ENCODE measurements at places on chromosomes 1 and 21.
A peak's percentile ranks its signal among the peaks of the same experiment; 100 is the strongest.

DNA sequence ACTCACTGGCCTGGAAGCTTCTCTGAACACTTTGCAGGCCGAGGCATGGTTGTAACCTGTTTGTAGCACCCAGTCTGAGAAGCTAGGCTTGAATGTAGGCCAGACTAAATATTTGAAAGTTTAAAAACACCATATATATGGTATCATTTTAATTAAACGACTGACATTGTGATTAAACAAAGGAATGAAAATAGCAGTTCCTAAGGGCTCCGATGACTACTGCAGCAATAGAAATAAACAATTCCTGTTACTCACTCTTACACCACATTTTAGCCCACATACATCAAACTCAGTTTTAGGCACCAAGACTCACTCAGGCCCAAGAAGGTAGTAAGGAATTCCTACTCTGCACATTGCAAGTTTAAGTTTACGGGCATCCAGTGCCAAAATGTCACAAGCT lies 281.2 kb downstream of the AKT3 start:
- DNase-seq, result no peak

GRCh38 chr21:20789729-20790500 lies 208.3 kb upstream of the NCAM2 start:
- no peak for DNase-seq

- DNase-seq, result no peak
These were observed 8.6 kb upstream of the MOV10 start for GRCh38 chr1:112665857-112666256.

DNA sequence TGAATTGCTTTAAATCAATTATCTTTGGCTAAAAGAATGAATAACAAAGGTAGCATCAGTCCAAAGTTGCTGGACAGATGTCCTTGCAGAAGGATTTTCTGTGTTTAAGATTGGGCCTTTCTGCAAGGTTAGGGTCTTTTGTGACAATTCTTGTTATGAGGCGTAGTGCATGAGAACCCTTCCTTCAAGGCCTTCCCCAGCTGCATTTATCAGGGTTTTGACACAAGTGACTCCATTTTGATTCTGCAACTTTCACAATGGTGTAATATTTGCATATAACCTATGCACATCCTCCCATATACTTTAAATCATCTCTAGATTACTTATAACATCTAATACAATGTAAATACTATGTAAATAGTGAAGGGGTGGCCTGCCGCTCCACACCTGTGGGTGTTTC lies 1.1 kb upstream of the SETD4 start:
- no peak for DNase-seq

- DNase-seq, result no peak
These were observed 13.2 kb downstream of the SEMA6C start for GRCh38 chr1:151133018-151133806.

- DNase-seq, result peak; percentile 4
These were observed 143.7 kb downstream of the DNM3 start for GRCh38 chr1:171984850-171985485.

DNA sequence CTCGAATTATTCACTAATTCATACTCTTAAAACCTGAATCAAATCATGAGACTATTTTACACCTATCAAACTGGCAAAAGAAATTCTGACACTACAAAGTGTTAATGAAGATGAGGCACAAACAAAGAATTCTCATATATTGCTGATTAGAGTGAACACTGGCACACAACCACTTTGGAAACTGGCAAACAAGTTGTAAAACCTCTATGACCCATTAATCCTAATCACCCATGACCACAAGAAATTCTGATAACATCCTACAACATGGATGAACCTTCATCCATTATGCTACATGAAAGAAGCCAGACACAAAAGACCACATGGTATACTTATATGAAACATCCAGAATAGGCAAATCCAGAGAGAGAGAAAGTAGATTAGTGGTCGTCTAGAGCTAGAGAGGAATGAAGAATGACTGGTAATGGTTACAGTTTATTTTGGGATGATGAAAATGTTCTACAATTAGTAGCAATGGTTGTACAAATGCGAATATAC lies 8.5 kb downstream of the GPBP1L1 start:
- no peak for DNase-seq

- no peak for DNase-seq
These were observed 32.0 kb downstream of the PTAFR start for GRCh38 chr1:28144203-28145135.

GRCh38 chr1:56688522-56689026 lies 43.5 kb downstream of the PRKAA2 start:
- no peak for DNase-seq

DNA sequence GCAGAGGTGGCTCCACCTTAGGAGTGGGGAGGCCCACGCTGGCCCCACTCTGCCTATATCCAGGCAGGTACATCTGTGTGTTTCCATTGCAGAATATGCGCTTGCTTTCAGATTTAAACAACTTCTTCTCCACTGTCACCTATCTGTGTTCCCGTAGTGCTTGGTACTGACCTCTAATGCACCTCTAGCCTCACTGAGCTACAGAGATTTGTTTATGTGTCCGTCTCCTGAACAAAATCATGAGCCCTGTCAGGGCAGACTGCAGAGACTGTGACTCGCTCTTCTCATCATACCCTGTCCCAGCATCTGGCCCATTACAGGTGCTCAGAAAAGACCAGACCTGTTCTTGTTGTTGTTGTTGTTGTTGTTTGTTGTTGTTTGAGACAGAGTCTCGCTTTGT lies 14.5 kb upstream of the LRRC38 start:
- DNase-seq, result no peak

DNA sequence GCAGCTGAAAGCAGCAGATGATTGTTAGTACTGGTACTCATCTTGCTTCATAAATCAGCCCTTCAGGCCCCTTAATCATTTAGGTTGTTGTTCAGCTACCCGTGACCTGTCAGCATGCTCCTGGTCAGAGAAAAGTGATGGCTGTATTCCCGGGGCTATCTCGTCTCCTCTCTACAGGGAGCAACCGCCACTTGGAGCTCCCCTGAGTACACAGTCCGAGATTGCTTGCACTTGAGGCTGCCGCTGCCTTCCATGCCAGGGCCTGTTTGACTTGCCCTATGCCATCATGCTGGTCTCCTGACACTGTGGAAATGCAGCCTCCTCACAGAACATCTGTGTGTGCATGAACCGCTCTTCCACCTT lies 97.5 kb downstream of the SPATA46 start:
- no peak for DNase-seq

DNA sequence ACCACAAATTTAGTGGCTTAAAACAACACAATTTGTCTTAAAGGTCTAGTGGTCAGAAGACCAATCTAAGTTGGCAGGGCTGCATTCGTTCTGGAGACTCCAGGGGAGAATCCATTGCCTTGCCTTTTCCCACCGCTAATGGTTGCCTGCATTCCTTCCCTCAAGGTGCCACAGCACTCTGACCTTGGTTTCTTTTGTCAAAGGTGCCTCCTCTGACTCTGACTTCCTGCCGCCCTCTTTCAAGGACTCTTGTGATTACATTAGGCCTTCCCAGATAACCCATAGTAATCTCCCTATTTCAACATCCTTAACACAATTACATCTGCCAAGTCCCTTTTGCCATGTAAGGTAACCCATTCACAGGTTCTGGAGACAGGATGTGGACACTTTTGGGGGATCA lies 145.3 kb downstream of the S1PR1 start:
- DNase-seq, result no peak

DNA sequence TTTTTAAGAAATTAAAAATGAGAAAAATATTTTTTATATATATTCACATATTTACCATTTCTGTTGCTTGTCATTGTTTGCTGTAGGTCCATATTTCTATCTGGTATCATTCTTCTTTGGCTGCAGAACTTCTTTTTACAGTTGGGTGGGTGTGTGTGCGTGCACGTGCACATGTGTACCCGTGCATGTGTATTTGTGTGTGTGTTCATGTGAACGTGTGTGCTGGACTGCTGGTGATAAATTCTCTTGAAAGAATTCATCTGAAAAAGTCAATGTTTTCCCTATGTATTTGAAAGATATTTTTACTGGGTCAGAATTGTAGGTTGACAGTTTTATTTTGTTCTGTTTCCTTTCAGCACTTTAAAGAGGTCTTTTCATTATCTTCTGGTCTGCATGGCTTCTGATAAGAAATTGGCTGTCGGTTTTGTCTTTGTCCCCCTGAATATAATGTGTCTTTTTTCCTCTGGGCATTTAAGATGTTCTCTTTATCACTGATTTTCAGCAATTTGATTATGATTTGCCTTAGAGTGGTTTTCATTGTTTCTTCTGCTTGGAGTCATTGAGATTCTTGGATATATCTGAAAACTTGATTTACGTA lies 34.5 kb upstream of the DPH5 start:
- DNase-seq, result no peak

DNA sequence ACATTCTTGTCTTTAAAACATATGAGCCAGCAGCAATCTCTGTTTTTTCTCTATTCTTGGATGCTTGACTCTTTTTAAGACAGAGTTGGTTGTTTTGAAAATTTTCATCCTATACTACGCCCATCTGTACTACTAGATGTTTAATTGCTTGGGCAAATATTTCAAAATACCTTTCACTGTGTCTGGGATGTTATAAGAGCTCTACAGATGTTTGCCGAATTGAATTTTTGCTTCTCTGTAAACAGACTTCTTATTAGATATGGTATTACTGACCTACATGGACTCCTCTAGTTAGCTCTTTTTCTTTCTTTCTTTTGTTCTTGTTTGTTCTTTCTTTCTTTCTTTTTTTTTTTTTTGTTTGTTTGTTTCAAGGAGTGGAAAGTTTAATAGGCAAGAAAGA lies 345.1 kb downstream of the ST6GALNAC3 start:
- no peak for DNase-seq

DNA sequence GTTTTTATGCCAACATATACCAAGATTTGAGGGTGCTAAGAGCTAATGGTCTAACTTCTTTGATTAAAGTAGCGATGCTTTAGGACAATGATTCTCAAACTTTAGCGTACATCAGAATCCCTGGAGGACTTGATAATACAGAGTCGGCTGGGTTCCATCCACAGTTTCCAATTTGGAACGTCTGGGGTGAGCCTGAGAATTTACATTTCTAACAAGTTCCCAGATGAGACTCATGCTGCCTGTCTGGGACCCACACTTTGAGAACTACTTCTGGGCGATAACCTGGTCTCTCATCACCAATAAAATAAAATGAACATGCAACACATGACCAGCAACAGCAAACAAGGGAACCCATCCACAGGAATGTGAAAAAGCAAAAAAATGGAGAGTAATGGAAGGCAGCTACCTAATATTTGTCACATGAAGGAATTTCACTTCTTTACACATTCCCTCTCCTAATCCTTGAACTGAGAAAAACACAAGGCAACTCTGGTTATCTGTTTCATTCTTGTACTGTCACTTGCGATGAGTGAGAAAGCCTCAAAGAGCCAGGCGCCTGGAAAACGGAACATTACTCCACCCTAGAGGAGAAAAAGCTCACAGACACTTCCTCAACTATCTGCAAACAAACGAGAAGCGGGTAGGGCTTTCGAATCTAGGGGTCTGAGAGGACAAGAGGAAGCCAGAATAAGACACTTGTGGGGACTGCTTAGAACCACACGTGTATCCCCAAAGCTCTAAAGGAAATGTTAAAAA lies 14.0 kb downstream of the HSF2BP start:
- no peak for DNase-seq

GRCh38 chr1:67683316-67683715 lies 1.7 kb upstream of the GADD45A start:
- DNase-seq, result no peak

DNA sequence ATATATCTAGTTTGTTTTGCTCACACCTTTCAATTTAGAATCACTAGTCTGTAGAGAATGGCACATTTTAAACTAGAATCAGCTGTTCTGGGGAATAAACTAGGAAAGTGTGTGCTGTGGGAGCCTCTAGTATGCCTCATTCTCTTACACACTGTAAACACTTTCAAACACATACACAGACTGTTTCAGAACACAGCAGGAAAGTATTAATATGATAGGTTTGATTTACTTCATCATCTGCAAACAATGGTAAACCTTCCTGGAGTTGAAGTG lies 67.1 kb upstream of the ABCG1 start:
- no peak for DNase-seq

DNA sequence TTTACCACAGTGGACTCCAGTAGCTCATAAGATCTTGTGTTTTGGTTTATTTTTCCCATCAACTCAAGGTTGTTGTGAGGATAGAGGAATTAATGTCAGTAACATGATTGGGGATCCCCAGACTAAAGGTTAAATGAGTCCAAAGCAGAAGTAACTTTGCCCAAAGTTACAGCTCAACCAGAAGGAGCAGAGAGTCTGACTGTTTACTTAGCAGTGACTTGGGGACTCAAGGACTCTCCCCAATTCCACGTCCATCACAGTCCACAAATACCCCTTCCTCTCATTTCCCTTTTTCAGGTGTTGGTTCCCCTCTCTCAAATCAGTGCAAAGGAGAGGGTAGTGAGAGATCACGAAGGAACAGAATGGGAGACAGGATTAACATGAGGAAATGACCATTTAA lies 4.0 kb upstream of the ETV3 start:
- no peak for DNase-seq

DNA sequence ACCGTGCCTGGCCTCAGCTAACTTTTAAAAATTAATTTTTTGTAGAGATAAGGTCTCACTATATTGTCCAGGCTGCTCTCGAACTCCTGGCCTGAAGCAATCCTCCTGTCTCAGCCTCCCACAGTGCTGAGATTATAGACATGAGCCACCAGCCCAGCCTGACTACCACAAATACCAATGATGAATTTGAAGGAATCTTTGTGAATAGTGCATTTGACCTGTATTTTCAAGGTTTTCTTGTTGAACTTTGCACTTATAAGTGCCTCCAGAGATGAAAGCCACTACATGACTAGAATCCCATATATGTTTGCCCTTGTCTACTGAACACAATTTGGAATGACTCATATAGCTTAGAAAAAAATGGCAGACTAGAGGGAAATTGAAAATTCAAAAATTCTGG lies 297.3 kb downstream of the NFIA start:
- no peak for DNase-seq

GRCh38 chr21:19850157-19850556 lies 1148.1 kb upstream of the NCAM2 start:
- DNase-seq, result no peak

Data from NCI-H2029 (cell line).